Vagina (tissue), 2 donors: ENCODE measurements at places on chromosomes 16 and 17.

GRCh38 chr16:79639576-79640311 lies 39.2 kb upstream of the MAF start:
- DNase-seq: no peak

DNA sequence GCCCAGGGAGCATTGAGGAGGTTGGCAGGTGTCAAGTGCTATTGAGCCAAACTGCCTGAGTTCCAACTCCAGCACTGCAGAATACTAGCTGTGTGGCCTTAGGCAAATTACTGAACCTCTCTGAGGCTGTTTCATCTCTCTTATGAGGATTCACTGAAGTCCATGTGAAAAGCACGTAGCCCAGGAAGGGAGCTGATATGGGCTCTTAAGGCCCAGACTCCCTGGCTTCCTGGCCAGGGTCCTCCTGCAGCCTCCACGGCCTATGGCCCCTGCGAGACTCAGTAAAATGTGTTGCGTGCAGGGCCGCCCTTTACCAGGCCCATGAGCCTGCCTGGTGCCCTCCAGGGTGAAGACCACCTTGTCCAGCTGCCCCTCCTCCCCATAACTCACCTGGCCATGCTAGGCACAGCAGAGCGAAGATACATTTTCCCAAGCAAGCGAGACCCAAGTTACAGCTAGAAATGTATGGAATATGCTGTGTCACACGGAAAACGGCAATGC lies 133.7 kb upstream of the TNRC6C start:
- no peak for DNase-seq

DNA sequence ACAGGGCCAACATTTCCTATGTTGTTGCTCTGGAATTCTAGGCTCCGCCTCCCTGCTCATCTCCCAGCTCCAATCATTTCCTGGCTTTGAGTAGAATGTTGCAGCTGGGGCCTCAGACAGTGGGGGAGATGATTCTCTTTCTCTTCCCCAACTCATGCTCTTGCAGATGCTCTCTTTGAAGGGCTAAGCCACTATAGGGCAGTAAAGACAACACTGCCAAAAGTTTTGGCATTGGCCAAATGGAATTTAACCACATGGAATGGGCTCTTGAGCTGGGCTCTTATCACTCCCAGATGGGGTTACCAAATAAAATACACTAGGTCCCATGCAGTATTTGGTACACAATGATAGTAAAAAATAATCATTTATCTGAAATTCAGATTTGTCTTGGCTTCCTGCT lies 19.6 kb upstream of the EFCAB13 start:
- no peak for DNase-seq

GRCh38 chr16:9489835-9490467 lies 398.5 kb downstream of the HAPSTR1 start:
- DNase-seq: no peak

DNA sequence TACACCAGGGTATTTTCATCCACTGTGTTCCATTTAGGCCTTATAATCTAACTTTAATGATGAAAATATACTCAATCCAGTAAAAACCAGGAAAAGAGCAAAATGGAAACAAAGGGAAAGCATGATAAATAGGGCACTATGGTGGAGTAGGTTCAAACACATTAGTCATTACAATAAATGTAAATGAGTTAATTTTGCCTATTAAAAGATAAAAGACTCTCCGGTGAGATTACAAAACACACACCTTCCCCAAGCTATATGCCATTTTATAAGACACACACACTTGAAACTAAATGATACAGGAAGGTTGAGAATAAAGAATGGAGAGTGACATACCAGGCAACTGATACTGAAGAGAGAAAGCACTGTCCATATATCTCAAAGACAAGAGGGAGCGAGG lies 10.0 kb downstream of the PPL start:
- no peak for DNase-seq

DNA sequence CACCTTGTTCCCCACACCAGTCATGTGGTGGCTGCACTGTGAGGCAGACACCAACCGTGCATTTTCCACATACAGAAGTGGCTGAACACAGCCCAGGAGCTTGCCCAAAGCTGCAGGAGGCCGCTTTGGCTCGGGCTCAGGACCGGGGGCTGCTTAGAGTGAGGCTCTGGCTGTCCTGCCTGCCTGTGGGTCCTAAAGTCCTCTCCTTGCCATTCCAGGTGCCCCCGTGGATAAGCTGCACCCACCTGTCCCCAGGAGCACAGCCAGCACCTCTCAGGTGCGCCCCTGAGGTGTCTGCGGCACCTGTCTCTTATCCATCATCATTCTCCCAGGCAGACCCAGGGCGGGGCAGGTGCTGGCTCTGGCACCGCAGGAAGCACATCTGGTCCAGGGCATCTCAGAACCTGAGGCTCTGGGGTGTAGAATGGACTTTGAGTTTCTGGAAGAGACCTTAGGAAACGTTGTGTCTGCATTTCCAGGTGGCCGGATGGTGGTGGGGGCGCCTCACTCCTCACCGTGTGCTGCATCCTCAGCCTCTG lies 180.5 kb upstream of the ZNF469 start:
- no peak for DNase-seq

- no peak for DNase-seq
These were observed 8.5 kb downstream of the SNN start for GRCh38 chr16:11676799-11677198.

GRCh38 chr16:57367116-57367752 lies 5.1 kb upstream of the CX3CL1 start:
- no peak for DNase-seq

DNA sequence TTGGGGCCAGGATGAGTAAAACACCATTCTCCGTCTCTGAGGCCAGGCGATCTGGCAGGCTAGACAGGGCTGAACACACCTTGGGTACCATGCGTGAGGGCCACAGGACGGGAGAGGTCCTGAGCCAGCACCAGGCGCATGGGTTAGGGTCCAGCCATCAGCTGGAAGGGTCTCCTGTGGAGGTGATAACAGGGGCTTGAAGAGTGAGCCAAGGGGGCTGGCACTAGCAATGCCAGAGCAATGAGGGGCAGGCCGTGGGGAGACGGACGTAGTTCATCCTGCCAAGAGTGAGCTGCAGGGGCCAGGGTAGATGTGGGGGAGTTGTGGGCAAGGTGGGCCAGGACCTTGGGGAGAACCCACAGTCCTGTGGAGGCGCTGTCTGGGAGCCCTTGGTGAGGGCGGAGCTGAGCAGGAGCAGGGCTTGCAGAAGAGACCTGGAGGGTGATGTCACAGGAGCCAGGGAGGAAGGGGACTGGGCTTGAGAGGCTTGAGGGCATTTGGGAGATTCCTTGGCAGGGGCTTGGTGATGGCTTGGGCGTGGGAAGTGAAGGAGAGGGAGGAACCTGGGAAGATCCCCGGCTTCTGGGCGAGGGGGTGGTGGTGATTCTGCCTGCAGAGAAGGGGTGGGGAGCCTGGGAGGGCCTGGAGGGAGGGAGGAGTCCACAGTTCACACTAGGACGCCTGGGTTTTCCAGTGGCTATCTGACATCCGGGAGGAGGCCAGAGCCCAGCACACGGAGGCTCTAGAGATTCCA lies 6.3 kb upstream of the NPTX1 start:
- DNase-seq: no peak

- DNase-seq: no peak
These were observed at the start of gene DNAH3 for GRCh38 chr16:21150375-21151001. Gene DNAH3 (minus strand): TSS chr16:21150846. CDS start chr16:21150319, 527 bp downstream.

- no peak for DNase-seq
These were observed 10.6 kb downstream of the ATP6V0D1 start for GRCh38 chr16:67470359-67470758.
